Hematopoietic multipotent progenitor cell treated with erythropoietin and hydrocortisone succinate and interleukin-3 and kit ligand, for 17 days (in vitro differentiated cells): ENCODE measurements at places on chromosomes 7 and 10.
A peak's percentile ranks its signal among the peaks of the same experiment; 100 is the strongest.

DNA sequence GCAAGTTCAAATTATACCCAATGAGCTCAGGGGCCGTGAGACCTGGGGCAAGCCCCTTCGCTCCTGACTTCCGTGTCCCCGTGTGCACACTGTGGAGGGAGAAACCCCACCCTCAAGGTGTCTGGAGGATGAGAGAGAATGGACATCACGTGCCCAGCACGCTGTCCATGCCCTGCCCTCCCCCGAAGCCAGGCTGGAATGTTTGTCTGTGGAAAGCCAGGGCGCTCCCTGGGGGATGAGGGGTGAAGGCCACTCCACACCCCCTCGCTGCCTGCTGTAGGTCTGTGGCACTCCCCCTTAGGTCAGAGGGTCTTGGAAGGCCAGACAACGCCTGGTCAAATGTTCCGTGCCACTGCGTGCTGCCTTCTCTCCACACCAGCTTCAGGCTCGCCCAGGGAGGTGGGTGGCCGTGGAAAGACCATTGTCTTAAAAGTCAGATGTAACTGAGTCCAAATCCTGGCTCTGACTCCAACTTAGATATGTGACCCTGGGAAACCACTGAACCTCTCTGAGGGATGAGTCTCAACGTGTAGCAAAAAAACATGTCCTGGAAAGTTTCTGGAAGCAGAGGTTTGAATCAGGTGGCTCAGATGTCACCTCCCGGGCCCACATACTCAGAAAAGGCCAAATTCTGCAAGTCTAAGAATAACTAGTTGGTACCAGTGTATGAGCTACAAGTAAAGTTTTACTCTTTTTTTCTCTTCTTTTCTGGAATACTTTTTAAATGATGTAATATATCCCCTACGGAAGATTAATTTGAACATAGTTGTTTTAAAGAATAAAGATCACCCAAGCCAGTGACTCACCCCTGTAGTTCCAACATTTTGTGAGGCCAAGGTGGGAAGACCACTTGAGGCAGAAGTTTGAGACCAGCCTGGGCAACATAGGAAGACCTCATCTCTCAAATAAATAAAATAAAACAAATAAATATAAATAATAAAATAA is 24.9 kb downstream of the RCC1L start:
- DNase-seq = no peak

GRCh38 chr10:104321725-104322415 is 16.4 kb downstream of the ITPRIP start:
- no peak for DNase-seq

- DNase-seq = no peak
These were observed 786 bp downstream of the CUEDC2 start for GRCh38 chr10:102431452-102432124.

GRCh38 chr7:100964630-100965029 is 4.7 kb upstream of the MUC12 start:
- DNase-seq = no peak

DNA sequence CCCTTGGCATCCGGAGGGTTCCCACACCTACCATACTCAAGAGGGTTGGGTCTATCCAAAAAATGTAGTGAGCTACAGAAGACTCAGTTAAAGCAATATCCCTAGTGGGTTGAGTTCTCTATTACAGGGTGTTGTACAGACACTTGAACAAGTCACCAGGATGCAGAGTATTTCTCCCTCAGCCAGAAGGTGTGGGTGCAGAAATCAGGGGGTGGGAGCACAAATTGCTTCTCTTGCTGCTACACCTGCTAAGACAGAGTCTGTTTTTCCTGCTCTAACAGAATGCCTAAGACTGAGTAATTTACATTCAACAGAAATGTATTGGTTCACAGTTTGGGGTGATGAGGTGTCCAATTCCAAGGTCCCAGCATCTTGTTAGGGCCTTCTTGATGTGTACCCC is 433.4 kb downstream of the TCERG1L start:
- no peak for DNase-seq

GRCh38 chr10:70323138-70323696 is 39.4 kb upstream of the NPFFR1 start:
- DNase-seq = no peak

DNA sequence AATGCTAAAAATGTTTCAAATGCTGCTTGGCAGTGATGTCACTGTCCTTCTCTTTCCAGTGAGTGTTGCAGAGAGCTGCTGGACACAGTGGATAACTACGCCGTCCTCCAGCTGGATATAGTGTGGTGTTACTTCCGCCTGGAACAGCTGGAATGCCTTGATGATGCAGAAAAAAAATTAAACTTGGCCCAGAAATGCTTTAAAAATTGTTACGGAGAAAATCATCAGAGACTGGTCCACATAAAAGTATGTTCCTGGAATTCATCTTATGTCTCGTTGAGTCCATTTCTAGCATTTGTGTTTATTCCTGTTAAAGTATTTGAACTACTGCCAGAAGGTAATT is 25.2 kb downstream of the NUB1 start:
- DNase-seq = no peak

DNA sequence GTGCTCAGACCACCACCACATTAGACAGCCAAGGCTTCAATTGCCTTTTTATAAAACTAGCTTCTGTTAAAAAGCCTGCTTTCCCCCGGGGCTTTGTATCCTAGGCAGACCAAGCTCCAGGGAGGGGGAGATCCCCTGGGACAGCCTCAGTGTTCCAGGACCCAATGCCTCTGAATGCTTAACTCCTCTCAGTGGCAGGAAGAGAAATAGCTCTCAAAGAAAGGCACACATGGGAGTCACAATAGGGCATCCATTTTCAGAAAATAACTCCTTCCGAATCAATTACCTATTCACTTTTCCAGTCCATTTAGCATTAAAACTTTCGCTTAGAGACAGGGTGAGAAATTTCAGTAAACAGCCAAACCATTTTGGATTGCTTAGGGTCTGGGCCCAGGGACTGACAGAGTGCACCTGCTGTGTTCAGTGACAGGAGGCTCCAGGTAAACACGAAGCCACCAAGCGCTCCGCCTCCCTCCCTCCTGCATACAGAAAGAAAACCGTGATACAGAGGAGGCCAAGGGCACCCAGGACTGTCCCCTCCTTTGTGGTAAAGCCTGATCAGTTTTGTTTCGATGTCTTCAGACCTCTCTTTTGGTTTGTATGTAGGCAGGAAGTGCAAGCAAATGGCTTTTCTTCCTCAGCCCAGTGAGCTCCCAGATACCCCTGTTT is 599.7 kb downstream of the KCNMA1 start:
- no peak for DNase-seq

- no peak for DNase-seq
These were observed 117.5 kb downstream of the NEURL1 start for GRCh38 chr10:103610921-103611511.

- DNase-seq = peak; percentile 82
These were observed 33.9 kb downstream of the CACUL1 start for GRCh38 chr10:118720685-118721538.

DNA sequence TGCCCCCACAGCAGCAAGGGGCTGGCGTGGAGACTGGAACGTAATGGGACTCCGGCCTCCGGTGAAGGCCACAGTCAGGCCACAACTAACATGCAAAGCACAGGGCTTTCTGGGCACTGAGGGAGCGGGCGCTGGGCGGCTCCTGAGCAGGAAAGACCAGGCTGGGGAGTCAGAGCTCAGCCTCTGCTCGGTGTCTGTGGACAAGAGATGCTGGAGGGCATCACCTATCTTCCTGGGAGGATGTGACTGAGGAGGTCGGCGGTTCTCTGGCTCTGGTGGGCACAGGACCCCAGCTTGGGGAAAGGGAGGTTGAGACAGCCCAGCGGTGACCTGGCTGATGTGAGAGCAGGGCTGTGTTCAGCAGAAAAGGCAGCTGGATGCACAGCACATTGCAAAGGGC is 11.7 kb downstream of the CNPY1 start:
- DNase-seq = no peak

DNA sequence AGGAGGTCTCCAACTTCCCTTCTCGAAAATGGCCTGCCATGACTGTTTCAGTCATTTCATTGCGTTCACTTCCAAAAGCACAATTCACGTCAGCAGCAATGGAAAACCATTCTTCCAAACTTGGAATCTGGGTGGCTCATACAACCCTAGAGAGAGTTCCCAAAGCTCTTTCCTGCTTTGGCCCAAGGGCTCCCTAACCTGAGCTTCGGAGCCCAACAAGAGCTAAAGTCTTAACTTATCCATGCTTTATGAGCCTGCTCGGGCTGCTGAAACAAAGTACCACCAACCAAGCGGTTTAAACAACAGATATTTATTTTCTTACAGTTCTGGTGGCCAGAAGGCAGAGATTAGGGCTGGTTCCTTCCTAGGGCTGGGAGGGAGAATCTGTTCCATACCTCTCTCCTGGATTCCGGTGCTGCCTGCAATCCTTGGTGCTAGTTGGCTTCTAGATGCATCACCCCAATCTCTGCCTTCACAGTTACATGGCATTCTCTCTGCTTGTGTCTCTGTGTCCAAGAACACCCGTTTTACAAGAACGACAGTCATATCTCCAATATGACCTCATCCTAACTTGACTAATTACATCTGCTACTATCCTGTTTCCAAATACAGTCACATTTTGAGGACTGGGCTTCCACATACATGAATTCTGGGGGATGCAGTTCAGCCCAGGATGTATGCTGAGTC is 33.5 kb downstream of the CAMK2B start:
- no peak for DNase-seq

DNA sequence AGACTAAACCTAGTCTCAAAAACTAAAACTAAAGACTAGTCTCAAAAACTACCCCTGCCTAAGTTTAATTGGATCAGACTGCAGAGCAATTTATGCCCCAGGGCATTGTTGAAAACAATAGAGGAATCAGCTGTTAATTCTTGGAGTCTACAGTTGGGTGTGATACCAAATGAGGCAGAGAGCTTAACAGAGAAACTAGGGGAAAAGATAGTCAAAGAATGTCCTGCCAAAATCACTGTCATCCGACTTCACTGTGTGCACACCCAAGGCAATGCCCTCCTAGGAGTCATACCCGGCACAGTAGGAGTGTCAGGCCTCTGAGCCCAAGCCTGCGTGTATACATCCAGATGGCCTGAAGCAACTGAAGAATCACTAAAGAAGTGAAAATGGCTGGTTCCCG is 90.5 kb upstream of the TOMM7 start:
- DNase-seq = no peak

DNA sequence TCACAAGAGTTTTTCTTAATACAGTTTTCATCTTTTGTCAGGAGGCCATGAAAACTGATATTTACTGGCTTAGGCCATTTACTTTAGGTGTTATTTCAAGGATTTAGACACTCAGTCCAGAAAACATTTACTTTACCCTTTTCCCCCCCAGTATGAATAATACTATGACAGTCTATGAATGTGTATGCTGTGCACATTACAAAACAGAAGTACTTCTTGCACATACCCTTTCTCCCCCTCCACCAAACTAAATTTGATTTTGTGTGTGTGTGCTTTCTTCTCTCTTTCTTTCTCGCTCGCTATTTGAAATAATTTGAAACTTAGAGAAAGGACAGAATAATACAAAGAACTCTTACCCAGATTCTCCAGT is 41.3 kb downstream of the RBM33 start:
- no peak for DNase-seq

GRCh38 chr10:10477844-10478243 is 539.8 kb upstream of the CELF2 start:
- no peak for DNase-seq

- no peak for DNase-seq
These were observed 617.4 kb downstream of the CCSER2 start for GRCh38 chr10:84945791-84946190.

DNA sequence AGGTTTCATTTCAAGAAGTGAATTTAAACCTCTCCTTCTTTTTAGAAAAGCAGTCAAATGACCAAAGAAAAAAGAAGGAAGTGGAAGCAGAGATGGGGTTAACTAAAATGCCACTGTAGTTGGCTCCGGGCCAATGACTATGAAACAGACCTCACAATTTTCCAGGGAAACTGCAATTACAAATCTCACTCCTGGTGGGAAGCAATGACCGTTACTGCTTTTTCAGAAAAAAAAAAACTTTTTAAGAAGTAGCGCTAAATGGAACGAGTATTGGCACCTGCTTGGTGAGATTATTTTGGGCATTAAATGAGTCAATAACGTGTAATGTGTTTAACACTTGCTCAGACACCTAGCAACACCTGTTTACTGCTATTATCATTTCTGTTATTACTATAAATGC is 1.2 kb downstream of the SFRP4 start:
- no peak for DNase-seq

DNA sequence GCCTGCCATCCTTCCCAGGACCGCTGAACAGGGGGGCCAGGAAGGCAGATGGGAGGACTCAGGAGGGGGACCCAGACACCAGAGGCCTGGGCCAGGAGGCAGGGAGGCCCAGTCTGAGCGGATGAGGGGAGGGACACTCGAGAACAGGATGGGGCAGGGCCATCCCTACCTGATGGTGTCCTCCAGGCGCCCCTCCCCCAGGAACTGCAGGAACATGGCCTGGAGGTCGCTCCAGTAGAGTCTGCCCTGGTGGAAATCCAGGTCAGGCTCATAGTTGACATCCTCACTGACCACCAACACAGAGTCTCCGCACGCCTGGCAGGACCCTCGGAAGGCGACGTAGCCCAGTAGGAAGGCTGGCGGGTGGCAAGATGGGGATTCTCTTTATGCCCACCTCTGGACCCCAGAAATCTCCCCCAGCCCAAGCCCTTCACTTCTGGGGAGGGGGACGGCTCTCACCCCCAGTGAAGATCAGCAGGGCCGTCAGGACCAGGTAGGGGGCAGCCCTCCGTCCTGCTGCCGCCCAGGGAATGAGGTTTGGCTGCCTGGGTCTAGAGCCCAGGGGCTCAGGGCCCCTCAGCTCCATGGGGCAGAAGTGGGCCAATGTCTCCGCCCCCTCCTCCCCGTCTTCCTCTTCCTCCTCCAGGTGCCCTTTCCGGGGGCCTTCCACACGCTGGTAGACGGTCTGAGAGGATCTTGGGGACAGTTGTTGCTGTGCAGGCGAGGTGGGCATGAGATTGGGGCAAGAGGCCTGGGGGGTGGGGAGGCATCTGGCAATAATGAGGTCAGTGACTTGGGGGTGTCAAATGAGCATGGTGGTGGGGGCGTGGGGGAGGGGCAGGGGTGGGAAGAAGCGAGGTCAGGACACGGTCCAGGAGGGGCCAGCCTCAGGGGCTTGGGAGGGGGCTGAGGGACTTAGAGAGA is 573 bp downstream of the TFR2 start:
- DNase-seq = peak; percentile 41

GRCh38 chr7:7276161-7276560 is 93.8 kb downstream of the C1GALT1 start:
- DNase-seq = no peak

- no peak for DNase-seq
These were observed 136.6 kb downstream of the GRID1 start for GRCh38 chr10:86229811-86230556.

DNA sequence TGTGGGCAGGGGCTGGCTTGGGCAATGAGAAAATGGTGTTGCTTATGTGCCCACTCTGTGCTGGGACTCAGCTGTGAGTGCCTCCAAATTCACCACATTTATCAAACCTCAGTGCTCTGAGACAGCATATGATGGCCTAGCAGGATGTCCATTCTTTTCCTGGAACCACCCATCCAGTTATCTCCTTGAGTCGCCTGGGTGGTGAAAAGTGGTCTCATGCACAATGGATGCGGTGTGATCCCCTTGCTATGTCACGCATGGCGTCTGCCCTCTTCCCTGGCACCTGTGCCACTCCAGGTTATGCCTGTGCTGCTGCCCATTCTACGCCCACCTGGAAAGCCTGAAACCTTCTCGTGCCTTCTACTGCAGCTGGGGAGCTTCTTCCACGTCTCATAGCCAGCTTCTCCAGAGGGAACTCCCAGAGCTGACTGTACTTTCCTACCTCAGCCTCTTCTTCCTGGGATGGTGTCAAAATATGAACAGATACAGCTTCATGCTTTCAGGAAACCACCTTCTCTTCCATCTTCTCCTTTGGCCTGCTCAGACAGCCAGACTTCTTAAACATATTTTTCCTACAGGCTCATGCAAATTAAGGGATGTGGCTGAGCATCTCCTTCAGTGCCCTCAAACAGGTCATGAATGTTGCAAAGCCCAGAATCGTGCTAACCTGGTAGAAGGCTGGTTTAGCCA is 147.3 kb downstream of the PFKFB3 start:
- DNase-seq = no peak
